ENCODE measurements at places on chromosomes 1 and 21.

- no peak for DNase-seq
Observed at GRCh38 chr1:217921126-217921904, 290.2 kb downstream of the SPATA17 start.

DNA sequence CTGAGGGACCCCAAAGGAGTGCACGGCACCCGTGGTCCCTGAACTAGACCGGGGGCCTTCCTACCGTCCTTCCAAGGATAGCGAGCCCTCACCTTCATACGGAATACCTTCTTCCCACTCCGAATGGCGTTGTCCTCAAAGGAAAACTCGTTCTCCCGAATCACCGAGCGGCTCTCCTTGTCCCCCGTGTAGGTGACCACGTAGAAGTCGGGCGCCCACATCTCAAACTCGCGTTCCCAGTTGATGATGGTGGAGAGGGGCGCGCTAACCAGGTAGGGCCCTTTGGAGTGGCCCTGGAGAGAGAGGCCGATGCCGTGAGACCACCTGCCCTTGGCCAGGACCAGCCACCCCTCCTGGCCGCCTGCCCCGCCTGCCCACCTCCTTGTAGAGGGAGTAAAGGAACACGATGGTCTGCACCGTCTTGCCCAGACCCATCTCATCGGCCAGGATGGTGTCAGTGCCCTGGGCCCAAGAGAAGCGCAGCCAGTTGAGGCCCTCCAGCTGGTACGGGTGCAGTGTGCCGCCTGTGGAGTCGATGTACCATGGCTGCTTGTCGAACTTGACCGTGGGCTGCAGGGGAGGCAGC, 38.0 kb downstream of the CHD5 start:
- DNase-seq: peak; percentile 45

DNA sequence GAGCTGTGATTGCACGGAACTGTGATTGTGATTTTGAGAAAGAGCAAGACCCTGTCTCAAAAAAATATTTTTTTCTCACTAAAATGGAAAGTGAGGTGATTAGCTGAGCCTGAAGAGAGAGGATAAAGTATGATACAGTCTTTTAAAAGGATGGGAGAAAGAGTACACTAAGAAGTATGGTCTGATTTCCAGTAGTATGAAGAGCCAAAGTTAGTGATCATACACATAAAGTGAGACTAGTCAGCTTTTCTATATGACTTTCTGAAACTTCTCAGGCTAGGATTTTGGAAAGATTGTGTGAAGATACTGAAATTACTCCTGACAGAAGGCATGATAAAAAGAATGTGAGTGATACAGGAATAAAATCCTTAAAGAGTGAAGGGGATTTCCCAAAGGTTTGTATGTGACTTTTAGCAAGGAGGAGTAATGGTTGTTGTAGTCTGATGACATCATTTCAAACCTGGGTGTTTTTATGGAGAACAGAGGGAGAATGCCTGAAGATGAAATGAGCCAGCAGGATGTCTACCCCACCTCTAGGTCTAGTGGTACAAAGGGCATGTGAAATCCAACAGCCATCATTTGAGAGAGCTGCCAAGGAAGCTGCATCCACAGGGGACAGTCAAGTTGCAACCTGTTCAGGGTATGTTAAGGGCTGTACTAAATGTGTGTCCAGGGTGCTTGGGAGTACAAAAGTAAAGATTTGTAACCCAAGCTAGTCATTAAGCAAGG, 157.7 kb downstream of the PIK3R3 start:
- DNase-seq: no peak

GRCh38 chr21:34276711-34277425, 86.9 kb upstream of the KCNE2 start:
- no peak for DNase-seq

GRCh38 chr1:156874572-156875340, 14.1 kb downstream of the NTRK1 start:
- no peak for DNase-seq

DNA sequence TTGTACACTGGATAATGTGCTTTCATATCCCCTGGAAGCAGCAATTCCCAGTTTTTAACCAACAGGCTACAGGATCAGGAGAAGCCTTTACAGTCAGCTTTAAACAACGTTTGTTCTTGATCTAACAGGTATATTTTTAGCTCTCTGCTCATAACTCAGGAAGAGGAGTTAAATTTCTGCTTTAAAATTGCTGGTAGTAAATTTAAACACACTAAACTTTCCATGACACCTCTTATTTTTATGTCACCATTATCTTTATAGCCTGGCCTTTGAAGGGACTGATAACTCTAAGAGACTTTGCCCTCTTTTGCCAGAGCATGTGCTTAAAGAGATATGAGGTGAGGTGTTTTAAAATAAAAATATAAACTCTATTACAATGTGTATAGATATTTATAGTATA, 119.6 kb upstream of the BRINP3 start:
- DNase-seq: no peak

- no peak for DNase-seq
Observed at GRCh38 chr1:232611834-232612233, 18.1 kb downstream of the SIPA1L2 start.

DNA sequence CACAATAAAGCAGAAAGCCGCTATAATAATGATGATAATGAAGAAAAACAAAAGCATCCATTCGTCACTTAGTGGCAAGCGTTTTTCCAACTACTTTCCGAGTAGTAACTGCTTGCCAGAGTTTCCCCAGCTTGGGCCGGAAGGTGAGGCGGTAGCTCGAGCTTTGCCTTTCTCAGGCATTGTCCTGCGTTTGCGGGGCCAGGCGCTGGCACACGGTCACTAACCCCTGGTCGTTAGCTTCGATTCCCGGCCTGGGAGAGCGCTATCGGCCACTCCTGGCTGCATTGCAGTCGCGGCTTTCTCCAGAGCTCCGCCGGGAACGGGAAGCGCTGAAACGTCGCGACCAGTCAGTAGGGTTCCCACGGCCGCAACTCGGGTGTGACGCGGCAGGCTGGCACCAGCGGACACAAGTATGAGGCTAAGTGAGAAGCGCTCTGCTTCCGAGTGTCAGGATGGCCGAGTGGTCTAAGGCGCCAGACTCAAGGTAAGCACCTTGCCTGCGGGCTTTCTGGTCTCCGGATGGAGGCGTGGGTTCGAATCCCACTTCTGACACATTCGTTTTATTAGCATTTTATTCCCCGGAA, 14.6 kb upstream of the ZNF692 start:
- DNase-seq: peak; percentile 95

- DNase-seq: no peak
Observed at GRCh38 chr1:91559046-91559750, 58.5 kb downstream of the CDC7 start.

DNA sequence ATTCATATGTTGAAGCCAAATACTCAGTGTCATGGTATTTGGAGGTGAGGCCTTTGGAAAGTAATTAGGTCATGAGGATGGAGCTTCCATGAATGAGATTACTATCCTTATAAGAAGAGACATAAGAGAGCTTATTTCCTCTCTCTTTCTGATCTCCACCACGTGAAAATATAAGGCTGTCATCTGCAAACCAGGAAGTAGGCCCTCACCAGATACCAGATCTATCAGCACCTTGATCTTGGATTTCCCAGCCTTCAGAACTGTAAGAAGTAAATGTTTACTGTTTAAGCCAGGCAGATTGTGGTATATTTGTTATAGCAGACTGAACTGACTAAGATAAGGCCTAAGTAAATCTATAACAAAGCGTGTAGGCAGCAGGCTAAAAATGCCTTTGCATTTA, 25.3 kb downstream of the RBM11 start:
- DNase-seq: no peak

DNA sequence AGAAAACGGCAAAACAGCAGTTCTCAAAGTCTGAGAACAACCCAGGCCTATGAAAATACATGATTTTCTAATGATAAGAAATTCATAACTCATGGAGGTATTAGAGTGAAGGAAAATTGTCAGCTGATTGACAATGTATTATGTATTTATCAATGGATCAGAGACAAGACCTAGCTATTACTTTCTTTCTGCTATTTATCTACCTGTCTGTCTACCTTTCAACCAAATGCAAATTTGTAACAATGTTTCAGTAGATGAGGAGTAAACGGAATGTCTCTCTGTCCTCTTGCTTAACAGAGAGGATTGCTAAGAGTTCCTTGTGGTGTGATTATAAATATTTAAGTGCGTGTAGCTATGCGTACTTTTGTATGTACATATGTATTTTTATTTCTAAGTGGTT, 568.7 kb upstream of the RGS18 start:
- no peak for DNase-seq

GRCh38 chr1:101323535-101323934, 86.7 kb downstream of the S1PR1 start:
- DNase-seq: no peak

DNA sequence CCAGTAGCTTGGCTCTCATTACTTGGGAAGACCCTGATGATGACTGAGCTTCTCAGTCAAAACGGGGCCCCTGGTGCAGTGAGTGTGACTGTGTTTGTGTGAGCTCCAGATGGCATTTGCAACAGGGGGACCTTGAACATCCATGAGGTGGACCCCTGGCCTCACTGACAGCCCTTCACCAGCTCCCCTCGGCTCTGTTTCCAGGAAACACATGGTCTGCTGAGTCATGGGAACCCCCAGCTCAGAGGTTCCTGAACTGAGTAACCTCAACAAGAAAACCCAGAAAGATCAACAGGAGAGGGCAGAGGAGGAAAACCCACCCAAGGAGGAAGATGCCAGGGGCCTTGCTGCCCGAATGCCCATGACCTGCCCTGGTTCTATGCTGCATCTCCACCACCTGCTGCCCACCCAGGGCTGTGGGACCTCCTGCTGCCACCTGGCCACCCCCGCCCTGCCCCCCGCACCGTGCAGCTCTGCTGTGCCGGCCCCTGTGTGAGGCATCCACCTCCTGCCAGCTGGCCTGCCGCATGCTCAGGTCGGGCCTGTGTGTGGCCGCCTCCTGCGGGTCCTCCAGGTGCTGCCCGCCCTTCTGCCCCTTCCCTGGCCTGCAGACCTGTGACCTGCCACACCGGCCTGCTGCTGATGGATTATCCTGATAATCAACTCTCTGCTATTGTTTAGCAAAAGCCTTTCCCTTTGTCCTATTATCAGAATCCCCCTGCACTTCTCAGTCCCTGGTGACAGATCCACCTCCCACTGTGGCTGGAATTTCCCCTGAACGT, 4.2 kb upstream of the KRTAP12-1 start:
- DNase-seq: no peak

GRCh38 chr1:98766255-98766654, 104.7 kb downstream of the SNX7 start:
- DNase-seq: no peak

GRCh38 chr1:167099851-167100250, 6.0 kb downstream of the STYXL2 start:
- DNase-seq: no peak

GRCh38 chr21:25708467-25709065, 26.1 kb downstream of the ATP5PF start:
- peak; percentile 26 for DNase-seq

DNA sequence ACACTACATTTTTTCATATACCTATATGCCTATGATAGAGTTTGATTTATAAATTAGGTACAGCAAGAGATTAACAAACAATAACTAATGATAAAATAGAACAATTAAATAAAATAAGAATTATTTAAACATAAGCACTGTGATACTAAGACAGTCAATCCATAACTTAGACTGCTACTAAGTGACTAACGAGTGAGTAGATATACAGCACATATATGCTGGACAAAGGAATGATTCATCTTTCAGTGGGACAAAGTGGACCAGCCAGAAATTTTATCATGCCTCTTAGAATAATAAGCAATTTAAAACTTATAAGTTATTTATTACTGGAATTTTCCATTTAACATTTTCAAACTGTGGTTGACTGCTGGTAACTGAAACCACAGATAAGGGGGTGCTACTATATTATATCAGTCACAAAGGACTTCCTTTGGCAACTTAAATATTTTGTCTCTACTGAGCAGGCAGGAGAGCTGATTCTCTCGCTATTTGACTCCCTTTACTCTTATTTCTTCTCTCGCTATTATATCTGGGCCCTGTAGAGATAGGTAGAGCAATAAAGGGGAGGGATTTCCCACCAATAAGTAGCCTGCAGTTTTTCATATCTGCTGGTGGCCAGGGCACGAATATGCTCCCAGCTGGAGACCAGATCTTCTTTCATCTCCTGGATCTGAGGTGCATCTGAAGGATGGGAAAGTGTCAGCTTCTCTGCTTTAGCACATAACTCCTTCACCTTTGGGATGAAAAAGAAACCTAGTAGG, 10.8 kb downstream of the SPTA1 start:
- no peak for DNase-seq

GRCh38 chr1:86703696-86704457, 499 bp upstream of the SH3GLB1 start:
- DNase-seq: peak; percentile 50

GRCh38 chr1:44239331-44239960, 26.2 kb downstream of the DMAP1 start:
- DNase-seq: no peak

DNA sequence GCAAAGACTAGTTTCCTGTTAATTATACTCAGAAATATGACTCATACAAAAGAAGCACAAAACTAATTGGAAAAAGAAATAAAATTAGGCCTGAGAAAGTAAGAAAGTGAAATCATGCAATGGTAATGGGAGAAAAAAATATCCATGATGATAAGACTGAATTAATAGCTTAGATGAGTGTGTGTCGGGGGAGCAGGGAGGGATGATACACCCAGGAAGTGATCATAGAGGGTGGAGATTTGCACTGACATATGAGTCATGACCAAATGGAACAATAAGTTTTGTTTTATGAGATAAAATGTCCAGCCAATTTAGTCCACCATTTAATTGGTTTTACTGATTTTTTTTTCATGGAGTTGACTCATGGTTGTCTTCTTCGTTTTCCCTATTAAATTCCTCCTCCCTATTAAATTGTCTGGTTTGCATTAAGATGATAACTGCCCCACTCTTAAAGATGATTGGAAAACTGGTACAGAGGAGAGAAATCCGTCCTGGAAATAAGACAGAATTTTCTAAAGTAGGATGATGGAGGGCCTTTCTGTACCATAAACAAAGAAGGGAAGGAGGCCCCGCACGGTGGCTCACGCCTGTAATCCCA, 111.7 kb upstream of the KCNJ6 start:
- no peak for DNase-seq

DNA sequence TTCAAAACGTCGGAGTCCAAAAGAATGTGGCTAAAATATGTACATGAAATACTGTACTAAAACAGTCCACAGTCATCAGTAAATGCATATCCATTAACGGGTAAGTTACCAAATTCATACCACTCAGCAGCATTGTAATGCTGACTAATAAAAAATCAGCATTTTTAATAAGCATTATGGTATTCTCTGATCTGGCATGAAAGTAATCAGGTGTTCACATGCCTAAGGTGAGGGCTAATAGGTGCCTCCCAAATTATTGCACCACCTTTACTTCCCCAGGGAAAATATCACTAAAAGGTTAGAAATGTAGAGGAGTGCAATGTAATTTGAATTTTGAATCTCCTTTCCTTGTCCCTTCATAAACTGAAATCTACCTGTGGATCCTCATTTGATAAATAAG, 69.6 kb upstream of the PTGS2 start:
- DNase-seq: no peak

GRCh38 chr1:56256153-56257000, 323.0 kb downstream of the PLPP3 start:
- no peak for DNase-seq

- DNase-seq: no peak
Observed at GRCh38 chr1:52002038-52002917, 11.8 kb upstream of the RAB3B start.
